Stimulated activated CD8-positive, alpha-beta memory T cell treated with anti-CD3 and anti-CD28 coated beads, Interleukin-15, amount 100 ng/mL, for 48 hours (primary cell): ENCODE measurements at places on chromosomes 5 and 9.

DNA sequence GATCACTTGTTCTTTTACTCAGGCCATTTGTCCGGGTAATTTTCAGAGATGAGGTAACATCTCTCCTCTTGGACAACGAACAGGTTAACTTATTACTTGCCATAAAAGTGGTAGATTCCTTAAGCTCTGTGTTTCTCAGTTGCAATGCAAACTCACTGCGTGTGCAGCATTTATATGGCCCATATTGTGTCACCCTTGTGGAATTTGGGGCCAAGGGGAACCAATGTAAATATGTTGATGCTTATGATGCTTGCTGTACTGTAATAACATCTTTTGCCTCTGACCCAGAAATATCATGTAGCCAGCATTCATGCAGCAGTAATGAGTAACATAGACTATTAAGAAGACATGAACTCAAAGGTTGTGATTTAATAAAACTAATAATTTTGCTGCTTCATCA is 175.8 kb downstream of the ADAMTS6 start:
- DNase-seq = no peak

GRCh38 chr9:33163433-33164137 is 3.6 kb downstream of the B4GALT1 start:
- DNase-seq = no peak

- no peak for DNase-seq
Observed at GRCh38 chr5:6307304-6307703, 71.0 kb downstream of the MED10 start.

GRCh38 chr5:151250346-151251000 is 2.5 kb upstream of the GM2A start:
- no peak for DNase-seq

- DNase-seq = no peak
Observed at GRCh38 chr9:130805510-130806326, 29.3 kb upstream of the ABL1 start.

- no peak for DNase-seq
Observed at GRCh38 chr5:164175083-164175482, 669.7 kb downstream of the MAT2B start.

- DNase-seq = no peak
Observed at GRCh38 chr5:153745778-153746395, 255.4 kb downstream of the GRIA1 start.
